ENCODE measurements at places on chromosomes 1 and 21.

DNA sequence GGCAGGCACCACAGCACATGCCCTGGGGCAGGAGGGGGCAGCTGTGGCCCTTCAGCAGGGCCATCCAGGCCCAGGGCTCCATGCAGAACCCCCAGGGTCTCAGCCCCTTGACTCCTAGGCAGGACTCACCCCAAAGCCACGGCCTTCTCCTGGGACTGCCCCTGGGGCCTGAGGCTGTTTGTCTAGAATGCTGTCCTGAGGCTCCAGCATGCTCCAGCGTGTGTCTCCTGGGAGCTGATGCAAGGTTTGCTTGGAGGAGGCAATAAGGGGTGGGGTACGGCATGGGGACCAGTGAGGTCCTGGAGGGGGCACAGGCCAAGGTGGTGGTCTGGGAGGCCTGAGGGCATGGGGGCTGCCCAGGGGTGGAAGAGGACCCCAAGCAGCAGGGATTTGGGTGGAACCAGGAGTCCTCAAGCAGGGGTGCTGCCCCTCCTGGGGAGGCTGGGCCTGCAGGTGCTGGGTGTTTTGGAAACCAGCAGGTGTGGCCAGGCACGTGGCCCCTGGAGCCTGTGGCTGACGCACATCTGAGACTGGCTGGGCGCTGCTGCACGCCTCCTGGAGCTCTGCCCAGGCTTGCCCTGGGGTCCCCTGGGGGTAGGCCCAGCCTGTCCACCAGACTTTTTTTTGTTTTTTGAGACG lies 7.8 kb upstream of the CALML6 start:
- no peak for DNase-seq

DNA sequence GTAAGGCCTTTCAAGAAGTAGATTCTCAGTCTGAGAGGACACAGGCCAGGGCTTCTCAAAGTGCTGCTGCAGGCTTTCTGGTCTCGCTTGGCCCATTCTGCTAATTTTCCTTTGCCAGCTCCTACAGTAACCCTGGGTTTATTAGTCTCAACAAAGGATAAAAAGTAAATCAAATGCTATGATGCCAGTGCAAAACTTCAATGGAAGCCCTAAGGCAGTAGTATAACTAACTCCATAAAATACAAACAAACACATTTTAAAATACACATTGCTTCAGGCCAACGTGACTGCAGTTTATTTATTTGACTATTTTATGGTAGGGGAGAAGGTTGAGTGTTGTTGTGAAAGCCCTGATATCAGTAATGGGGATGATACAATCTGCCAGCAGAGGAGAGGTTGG lies 89.6 kb downstream of the NRDC start:
- no peak for DNase-seq

DNA sequence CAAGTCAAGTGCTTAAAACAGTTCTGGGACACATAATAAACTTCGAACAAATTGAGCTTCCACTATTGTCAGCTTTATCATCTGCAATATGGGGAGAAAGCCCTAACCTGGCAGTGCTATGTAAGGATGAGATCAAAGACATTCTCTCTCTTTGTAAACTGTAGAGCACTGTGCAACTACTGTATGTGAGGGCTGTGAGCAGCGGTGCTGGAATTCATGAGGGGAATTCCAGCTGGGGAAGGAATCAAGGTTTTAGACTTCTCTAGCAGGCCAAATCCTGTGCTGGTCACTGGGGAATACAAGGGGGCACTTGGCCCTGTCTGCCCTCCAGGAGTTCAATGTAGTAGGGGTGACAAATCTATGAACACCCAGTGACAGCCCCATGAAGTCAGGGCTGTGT lies 9.3 kb downstream of the FAM151A start:
- DNase-seq, result no peak

DNA sequence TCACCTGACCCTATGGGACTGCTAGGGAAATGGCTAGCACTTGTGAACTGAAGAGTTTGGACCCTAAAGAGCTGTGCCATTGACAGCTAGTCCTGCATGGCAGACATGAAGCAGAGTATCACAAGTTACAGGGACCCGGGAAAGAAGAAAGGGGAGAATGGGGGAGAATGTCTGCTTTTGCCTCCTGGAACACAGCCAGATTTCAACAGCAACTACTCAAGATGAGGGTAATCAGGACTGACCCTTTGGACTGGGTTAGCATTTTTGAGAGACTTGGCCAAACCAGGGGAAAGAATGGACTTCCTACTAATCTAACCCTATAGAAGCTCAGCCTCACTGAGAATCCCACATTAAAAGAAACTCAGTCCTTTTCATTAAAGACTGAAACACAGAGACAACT lies 8.7 kb upstream of the UTP25 start:
- no peak for DNase-seq

GRCh38 chr1:228882041-228882770 lies 146.9 kb downstream of the RHOU start:
- DNase-seq, result no peak

DNA sequence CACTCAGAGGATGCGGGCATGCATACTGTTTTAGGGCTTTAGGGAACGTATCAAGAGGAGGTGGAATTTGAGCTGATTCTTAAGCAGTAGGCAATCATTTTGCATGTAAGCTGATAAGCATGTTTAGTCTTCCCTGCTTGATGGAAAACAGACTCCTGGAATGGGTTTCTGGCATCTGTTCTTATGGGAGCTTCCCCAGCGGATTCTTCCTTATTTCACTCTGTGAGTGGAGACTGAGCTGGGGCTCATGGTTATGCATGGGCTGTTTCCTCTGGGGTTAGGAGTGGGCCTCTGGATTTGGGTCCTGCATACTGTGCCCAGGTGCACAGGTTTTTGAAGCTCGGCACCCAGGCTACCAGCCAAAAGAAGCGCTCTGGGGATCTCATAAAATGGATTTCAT lies 93.4 kb downstream of the DIRAS3 start:
- DNase-seq, result no peak

DNA sequence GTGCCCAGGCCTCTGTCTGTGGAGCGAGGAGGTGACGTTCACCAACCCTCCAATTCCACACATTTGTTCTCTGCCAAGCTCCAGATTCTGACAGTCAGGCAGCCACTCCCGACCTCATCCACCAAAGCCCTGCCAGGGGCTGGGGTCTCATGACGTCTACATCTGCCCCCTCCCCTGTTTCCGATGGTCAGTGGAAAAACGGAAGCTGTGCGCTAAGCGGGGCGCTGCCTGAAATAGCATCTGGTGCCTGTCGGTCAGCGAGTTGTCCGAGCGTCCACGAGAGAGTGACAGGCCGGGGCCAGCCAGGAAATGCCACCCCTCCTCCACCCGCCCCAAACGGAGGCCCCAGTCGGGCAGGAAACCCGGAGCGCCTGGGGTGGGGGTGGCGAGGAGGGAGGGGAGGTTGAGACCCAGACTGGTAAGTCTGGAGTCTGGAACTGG lies 3.2 kb upstream of the TAL1 start:
- DNase-seq, result no peak

DNA sequence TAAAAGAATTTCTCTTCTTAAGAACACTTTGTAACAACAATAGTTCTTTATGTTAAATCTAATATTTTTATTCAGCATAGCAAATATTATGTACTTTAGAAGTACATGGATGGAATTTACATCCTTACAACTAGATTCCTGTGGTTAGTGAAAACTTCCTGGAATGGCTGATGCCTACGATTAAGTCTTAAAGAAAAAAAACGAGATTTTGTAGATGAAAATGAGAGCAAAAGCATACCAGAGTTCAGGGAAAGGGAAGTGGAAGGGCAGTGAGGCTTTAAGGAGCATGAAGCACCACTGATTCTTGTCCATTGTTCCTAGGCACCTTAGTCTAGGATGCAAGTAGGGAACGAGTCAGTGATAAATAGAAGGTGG lies 26.7 kb downstream of the CFH start:
- DNase-seq, result no peak

DNA sequence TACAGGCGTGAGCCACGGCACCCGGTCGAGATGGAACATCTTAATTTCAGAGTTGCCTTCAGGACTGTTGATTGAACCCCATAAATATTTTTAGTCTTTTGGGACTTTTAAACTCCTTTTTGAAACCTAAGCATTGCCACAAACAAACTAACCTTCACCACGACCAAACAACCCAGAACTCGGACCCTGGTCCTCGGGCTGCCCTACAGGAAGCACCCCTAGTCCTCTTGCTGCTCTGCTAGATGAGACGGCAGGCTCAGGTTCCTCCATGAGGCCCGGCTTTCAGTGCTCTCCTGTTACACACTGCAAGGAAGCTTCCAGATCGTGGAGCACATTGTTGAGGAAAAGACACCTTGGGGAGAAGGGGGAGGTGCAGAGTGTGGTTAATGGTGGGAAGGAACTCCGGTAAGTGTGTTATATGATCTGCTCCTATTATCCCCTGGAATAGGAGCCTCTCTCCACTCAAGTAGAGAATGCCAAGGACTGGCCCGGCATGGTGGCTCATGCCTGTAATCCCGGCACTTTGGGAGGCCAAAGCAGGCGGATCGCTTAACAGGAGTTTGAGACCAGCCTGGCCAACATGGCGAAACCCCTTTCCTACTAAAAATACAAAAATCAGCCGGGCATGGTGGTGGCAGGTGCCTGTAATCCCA lies 5.7 kb downstream of the EPHX1 start:
- DNase-seq, result no peak

DNA sequence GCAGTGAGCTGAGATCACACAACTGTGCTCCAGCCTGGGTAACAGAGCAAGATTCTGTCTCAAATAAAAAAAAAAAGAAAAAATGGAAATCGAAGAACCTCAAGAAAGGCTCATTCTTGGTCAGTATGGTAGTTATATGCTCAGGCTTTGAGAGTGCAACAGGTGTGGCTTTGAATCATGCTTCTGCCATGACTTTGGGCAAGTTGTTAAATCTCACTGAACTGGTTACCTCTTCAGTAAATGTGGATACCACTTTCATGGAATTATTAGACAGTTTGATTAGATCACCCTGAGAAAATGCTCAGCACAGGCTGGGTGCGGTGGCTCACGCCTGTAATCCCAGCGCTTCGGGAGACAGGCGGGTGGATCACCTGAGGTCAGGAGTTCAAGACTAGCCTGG lies 12.8 kb downstream of the TRNAU1AP start:
- DNase-seq, result no peak

DNA sequence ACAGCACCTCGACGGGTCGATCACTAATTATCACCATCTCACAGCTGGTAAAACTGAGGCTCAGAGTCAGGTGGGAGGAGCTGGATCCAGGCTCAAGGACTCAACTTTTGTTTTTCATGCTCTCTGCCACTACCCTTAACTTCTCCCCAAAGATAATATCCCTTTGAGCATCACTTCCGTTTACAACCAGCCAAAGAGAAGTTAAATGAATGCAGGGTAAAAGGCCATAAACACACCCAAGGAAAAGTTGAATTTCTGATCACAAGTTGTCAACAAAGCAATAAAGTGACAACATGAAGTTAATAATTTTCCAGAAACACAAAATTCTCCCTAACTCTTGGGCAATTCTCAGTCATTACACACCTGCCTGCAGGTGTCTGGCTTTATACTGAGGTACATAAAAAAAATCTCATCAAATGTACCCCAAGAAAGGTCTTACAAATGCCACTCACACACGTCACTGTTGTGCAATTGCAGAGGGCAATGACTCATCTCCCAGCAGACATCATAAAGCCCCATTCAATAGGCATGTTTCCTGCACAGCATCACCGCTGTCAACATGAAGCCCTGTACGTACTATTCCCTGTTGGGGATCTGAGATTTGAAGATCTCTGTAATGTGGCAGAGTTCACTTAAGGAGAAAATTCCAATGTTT lies 3.4 kb downstream of the OR2T11 start:
- no peak for DNase-seq

GRCh38 chr1:39528082-39528481 lies 36.6 kb downstream of the BMP8A start:
- no peak for DNase-seq

- DNase-seq, result no peak
These were observed 11.3 kb downstream of the EFHD2 start for GRCh38 chr1:15420853-15421465.

DNA sequence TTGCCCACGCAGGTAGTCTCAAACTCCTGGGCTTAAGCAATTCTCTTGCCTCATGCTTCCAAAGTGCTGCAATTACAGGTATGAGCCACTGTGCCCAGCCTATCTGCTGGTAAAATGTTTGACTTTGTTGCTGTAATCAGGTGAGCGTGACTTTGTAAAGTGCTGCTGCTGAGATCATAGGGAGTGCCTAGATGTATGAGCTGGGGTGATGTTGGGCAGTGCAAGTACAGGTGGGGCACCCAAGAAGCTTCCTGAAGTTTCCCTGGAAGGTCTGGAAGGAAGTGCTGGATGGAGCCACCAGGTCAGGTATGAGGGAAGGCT lies 43.1 kb downstream of the KIF21B start:
- DNase-seq, result no peak

- no peak for DNase-seq
These were observed 36.6 kb downstream of the GJA5 start for GRCh38 chr1:147723691-147724323.

GRCh38 chr1:6811583-6811982 lies 26.3 kb downstream of the CAMTA1 start:
- no peak for DNase-seq

DNA sequence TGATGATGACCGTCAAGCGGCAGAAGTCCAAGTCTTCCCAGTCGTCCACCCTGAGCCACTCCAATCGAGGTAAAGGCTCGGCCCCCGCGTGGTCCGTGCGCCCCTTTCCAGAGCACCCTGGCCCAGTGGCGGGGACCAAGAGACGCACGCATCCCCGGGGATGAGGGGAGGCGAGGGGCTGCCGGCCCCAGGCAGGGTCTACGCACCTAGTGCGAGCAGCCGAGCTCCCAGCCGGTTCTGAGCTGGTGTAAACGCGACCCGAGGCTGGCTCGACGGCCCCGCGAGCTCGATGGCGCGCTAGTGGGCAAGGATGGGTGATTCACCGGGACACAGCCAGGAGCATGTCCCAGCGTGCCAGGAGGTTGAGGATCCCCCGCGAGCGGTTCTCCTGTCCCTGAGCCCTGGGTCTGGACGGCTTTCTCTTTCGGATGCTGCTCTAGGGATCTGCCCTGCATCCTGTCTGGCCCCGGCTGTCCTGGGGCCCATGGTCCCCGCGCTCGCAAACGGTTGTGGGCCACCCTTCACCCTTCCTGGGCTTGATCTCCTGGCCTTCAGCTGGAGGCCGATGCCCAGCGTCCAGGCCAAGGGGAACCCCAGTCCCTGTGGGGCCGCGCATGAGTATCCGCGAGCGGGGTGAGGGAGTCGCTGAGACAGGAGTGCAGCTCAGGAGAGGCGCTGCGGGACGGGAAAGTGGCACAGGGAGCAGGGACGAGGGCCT lies 689 bp downstream of the PKP1 start:
- DNase-seq, result no peak

DNA sequence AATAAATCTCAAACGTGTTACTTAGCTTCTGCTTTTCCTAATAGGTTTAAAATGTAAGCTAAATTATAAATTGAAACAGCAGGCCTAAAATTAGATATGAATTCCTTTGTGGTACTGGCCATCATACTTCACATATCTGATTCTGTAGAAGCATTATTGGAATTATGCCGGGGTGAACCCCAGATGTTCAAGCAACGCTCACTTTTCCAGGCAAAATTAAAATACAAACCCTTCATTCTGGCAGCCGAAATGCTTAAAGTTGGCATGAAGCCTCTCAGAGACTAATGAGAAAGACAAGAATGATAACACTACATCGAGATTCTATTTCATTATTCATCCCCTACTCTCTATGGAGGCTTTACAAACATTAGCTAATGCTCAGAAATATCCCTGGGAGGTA lies 1352.7 kb upstream of the ADGRL2 start:
- no peak for DNase-seq

Data from esophagus squamous epithelium (tissue), 5 donors.